ENCODE measurements at places on chromosomes 4 and X.

GRCh38 chr4:18198653-18199052 lies 177.1 kb upstream of the LCORL start:
- no peak for DNase-seq

GRCh38 chr4:106231931-106232330 lies 84.1 kb downstream of the TBCK start:
- DNase-seq = no peak

GRCh38 chr4:164648849-164649212 lies 105.1 kb upstream of the SMIM31 start:
- no peak for DNase-seq

DNA sequence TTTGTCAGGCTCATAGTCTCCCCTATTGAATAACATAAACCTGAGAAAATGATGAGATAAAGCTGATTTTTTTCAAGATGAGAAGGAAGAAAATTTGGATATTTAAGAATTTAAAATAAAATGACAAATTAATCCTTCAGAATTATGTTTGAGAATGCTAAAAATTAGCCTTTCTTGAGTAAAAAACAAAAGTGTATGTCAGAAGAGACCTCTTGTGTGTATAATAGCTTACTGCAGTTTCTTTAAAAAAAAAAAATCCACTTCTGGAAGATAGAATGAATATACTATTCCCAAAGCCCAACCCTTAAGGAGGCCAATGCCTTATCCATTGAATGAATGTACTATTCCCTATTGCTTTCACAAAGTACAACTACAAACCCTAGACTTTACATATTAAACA lies 281.8 kb downstream of the RAPGEF2 start:
- no peak for DNase-seq

- no peak for DNase-seq
Observed at GRCh38 chr4:11098461-11098860, 330.2 kb downstream of the HS3ST1 start.

DNA sequence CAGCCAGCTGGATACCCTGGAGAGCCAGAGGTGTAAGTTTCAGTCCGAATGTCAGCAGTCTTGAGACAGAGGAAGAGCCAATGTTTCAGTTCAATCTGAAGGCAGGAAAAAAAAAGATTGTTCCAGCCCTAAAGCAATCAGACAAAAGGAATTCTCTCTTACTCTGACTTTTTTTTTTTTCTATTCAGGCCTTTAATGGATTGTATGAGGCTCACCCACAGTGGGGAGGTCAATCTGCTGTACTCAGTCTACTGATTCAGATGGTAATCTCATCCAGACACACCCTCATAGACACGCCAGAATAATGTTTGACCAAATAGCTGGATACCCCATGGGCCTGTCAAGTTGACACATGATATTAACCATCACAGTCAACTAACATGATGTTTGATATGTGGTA lies 51.9 kb downstream of the TEX13A start:
- no peak for DNase-seq

- no peak for DNase-seq
Observed at GRCh38 chr4:53571936-53572599, 19.2 kb downstream of the LNX1 start.

DNA sequence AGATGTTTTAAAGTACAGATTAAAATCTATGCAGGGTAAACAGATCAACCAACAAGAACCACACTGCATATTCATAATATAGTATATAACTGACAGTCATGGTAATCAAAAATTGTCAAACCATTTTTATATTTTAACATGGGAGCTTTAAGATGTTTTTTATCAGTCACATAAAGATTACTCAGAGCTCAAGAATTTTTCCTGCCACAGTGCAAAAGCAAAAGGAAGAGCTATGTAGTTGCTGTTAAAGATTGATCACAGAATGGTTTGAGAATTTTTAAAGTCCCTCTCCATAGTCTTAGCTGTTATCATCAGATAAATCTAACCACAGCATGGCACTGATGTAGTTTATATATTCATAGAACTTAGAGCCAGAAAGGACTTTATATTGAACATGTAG lies 8.5 kb downstream of the RAB9B start:
- DNase-seq = no peak

GRCh38 chr4:178599521-178599920 lies 1157.3 kb upstream of the AGA start:
- DNase-seq = no peak

GRCh38 chrX:154469114-154469513 lies 10.0 kb downstream of the LAGE3 start:
- DNase-seq = no peak

DNA sequence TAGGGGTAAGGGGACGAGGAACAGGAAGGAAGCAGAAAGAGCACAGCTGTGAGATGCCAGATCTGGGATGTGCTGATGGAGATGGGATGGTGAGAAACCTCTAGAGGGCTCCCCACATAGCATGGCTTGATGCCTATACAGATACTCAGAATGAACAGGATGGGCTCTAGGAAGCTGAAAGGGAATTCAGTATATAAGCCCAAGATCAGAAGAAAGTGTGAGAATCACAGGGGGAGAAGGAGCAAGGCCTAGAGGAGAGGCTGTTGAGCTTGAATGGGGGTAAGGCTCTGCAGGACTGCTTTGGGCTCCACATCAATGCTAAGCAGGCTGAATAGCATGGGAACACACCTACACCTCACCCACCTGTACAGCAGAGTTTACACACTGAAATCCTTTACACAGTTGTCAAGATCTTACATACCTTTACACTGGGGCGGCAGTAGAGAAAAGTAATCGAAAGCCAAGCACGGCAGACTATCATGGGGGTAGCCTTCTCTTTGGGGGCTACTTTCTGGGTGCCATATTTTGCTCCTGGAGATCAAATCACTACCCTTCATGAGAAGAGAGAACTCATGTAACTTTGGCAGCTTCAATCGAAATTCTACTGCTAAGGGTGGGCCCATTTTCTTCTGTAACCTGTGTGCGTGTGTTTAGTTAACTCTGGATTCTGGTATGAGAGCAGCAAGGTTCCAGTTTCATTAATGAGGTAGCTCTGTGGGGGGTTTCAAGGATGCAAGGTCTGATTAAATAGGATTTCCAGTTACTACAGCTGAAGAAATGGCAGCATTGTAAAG lies 30.6 kb downstream of the HOPX start:
- no peak for DNase-seq

DNA sequence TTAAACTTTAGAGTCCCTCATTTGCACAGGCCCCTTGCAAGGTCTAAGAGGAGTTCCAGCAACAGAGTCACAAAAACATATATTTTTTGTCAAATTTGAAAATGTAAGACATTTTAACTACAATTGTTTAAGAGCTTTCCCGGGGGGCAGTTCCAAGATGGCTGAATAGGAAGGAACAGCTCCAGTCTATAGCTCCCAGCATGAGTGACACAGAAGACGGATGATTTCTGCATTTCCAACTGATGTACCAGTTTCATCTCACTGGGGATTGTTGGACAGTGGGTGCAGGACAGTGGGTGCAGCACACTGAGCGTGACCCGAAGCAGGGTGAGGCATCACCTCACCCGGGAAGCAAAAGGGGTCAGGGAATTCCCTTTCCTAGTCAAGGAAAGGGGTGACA lies 71.4 kb upstream of the NMU start:
- no peak for DNase-seq

DNA sequence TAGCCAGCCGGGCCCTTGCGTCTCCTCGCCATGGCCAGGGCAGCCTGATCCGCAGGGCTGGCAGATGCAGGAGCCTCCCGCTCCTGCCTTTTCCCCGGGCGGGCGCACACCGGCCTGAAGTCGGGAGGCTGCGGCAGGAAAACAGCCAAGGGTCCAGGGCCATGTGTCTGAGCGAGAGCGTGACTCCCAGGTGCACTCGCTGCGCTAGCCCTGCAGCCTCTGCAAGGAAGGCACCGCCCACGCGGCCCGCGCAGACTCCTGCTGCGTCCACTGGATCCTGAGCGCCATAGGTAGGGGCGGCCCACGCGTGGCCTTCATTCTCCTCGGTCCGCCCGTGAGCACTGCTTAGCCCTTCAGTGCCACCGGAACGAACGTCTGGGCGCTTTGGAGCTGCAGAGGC lies 379.9 kb downstream of the TRAM1L1 start:
- DNase-seq = no peak

- no peak for DNase-seq
Observed at GRCh38 chr4:182126603-182127002, 116.6 kb upstream of the TENM3 start.

DNA sequence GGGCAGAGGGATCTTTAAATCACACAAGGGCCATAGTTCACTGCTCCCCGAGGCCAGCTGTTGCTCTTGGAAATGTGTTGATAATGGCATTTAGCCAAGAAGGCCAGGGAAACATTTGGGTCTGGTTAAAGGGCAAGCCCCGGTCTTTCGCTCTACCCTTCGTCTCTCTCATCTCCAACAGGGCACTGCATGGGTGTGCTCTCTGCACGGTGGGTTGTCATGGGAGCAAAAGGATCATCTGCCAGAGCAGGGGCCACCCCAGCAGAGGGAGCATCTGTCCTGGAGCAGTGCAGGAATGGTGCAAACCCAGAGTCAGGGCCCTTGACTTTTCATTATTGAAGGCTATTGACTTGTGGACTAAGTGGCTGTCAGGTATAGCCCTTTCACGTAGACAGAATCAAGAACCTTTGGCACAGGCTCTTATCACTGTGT lies 22.7 kb upstream of the PGRMC2 start:
- DNase-seq = no peak

DNA sequence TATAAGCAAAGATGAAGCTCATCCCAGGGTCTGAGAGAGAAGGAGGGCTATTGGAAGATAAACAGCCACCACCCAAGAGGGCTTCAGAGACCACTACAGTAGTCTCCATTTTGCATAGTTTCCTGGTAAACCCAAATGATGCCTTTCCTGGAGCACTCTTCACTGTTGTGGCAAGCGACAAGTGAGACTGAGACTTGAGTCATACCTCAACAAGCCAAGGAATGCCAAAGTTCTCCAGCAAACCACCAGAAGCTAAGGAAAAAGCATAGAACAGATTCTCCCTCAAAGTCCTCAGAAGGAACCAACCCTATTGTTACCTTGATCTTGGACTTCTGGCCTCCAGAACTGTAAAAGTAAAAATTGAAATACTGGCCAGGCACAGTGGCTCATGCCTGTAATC lies 65.9 kb downstream of the LARP7 start:
- no peak for DNase-seq

- DNase-seq = no peak
Observed at GRCh38 chr4:126604268-126604867, 1028.4 kb upstream of the INTU start.

DNA sequence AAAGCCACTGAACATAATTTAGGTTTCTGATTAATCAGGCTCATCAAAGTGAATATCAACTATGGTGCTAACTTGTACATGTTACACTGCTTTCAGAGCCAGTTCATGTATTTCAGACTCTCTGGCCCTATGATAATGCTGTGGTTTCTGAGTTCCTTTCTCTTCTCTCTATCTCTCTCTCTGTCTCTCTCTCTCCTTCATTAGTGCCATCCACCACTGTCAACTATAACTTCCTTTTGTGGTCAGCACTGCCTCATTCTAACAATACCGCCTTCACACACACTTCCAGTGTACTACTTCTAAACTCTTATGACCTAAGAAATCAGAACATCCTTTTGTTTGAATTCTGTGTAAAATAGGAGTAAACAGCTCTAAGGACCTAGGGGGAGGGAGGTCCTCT lies 907.1 kb downstream of the RPA4 start:
- no peak for DNase-seq

DNA sequence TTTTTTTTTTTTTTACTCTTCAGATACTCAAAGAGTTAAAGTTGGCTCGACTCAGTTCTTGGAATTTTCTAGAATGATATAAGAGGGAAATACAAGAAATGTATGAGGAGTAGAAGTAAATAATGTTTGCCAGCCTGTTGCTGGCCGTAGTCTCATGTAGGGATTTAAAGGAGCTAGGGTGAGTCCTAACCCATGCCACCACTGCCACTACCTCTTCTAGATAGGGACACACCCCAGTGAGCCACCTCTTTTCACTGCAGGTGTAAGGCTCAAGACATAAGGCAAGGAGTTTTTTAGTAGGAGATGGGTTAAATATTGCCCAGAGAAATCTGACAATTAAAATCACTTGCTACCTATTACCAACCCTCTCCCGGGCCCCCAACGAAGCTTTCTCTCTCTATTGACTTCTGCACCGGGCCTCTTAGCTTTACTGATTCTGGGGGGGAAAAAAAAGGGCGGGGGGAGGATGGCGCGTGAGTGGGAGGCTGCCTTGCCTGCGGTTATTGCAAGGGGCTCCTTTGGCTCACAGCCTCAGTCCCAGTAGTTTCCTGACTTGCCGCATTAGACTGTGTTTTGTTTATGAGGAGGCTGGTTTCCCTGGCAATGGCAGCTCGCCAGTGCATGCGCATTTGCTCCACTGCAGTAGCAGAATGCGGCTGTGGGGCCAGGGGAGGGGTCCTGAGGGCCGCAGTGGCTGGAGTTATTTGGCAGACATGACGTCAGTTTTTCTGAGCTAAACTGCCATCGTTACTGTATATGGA lies 3.0 kb downstream of the LINC00632 start:
- peak; percentile 24 for DNase-seq

GRCh38 chr4:37985730-37986275 lies 25.6 kb downstream of the PTTG2 start:
- no peak for DNase-seq

DNA sequence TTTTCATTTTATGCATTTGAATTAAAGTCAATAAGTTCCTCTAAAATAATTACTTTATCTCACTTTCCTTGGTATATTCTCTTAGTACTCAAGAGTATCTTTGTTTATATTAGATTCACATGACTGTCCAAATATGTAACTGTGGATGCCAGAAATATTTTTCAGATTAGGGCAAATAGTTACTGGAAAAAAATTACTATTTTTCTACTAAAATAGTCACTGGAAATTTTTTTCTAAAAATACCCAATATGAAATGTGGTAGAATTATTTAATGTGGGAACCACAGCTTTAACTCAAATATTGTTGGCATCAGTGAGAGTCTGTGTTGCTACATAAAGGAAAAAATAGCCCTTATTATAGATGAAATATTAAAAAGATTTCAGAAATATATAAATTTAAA lies 70.4 kb upstream of the NMU start:
- no peak for DNase-seq

DNA sequence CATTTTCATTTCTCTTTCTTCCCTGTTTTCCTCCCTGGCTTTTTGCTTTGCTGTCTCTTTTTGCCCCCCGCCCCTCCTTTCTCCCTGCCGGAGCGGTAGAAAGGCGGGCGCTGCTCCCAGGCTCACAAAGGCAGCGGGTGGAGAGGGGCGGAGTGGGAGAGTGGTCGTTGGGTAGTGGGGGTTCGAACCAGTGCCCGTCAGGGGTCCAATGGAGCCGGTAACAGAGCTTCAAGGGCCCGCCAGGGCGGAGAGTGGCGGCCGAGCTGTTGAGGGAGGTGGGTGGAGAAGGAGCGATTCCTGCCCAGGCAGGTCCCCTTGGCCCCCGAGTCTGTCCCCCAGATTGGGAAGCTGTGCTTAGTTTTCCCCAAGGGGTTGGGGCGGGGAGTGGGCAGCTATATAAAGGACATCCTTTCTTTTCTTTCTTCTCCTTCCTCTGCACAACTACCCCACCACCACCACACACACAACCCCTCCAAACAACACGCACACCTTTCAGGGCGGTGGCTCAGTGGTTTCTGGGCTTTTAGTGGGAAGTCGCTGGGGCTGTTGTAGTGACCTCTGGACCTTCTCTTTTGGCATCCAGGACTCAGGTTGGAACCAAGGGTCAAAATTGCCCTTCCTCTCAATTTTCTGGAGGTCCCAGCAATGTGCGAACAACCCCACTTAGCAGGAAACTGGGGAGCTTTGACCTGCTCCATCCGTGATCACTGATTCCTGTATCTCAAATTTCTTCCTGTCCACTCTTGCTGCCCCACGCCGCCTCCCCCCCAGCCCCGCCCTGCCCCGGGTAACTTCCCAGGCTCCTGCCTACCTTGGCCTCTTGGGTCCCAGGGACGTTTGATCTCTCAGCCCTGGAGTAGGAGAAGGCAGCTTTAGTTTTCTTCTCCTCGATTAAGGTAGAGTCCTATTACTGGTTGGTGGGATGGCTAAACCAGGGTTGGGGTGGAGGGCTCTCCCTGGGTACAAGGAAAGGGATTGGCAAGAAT lies 1.9 kb downstream of the EFNB1 start:
- no peak for DNase-seq

Data from bone marrow (tissue), 2 donors.